ENCODE measurements at places on chromosomes 4 and X.
A peak's percentile ranks its signal among the peaks of the same experiment; 100 is the strongest.

GRCh38 chrX:69614886-69615285, 1.0 kb upstream of the EDA start:
- no peak for DNase-seq

DNA sequence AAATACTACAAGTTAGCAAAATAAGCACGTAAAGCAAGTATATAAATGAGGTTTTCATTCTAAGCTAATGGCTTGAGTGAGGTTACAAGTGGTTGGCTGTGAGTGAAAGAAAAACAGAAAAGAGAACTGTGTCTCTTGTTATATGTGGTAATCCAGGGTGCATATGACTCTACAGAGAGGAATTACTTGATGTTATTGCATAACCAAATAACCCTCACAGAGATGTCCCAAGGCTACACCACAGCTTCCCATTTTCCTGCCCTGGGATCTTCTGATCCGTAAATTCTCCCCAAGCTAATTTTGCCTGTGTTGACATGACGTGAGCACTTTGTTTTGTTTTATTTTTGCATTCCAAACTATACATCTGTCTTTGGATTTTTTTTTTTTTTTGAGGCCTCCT, 470.0 kb upstream of the INTU start:
- no peak for DNase-seq

DNA sequence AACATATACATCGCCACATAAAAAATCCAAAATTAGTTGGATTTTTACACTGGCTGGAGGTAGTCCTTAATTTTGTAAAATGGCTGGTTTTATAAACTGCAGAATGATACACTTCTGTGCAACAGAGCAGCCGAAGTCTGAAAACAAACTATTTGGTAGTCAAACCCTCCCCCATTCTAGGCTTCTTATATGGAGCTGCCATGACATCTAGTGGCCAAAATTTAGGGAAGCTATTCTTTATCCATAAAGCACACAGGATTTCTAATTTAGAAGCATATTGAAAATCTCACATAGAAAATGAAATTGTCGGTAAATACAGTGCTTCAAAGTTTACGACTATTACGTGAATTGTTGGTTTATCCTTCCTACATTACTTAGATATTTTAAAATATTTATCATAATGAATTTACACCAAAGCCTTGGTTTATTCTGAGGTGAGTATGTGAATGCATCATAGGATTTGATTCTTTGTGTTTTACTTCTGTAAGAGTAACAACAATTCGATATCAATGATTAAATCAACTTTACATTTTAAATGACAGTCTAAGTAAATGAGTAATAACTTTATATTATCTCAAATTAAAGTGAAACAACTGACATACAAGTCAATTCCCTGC, 113.4 kb upstream of the FAM241A start:
- DNase-seq, result peak; percentile 3

DNA sequence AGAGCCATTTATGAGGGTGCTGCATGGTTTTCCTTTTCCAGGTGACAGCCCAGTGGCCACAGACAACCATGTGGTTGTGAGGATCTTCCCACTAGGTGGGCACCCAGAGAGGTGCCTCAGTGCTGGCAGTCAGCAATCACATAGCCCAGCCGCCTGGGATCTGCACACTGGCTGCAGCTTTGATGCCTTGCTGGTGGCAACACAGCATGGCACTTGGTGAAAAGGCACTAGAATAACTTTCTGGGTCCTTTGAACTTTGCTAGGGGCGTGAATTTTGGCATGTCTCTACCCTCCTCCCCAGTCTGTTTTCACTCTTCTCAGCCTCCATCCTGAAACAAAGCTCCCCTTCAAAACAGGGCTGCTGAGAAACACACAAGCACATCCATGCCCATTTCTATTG, 108.8 kb upstream of the RPL34 start:
- DNase-seq, result no peak

DNA sequence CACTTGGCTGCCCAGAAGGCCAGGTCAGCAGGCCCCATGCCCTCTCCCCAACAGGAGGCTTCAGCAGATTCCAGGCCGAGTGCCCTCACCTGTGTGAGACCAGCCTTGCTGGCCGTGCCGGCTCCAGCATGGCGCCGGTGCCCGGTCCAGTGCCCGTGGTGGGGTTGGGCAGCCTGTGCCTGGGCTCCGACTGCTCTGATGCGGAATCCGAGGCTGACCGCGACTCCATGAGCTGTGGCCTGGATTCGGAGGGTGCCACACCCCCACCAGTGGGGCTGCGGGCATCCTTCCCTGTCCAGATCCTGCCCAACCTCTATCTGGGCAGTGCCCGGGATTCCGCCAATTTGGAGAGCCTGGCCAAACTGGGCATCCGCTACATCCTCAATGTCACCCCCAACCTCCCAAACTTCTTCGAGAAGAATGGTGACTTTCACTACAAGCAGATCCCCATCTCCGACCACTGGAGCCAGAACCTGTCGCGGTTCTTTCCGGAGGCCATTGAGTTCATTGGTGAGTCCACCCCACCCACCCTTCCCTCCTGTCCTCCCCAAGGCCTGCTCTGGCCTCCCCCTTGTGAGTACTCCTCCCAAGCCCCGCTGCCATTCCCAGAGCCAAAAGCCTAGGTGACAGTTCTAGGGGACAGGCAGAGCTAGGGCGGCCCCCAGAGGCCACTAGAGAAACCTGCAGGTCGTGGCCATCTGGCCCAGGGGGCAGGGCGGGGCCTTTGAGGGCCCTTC, 2.3 kb downstream of the DUSP9 start:
- peak; percentile 33 for DNase-seq

- DNase-seq, result no peak
Measured at GRCh38 chr4:95220205-95221175, 328.3 kb downstream of the UNC5C start.

- DNase-seq, result no peak
Measured at GRCh38 chr4:101853028-101853427, 62.5 kb downstream of the BANK1 start.

GRCh38 chr4:109760682-109761081, 30.8 kb upstream of the PLA2G12A start:
- no peak for DNase-seq

GRCh38 chr4:154642373-154643009, 30.0 kb upstream of the FGG start:
- DNase-seq, result no peak

DNA sequence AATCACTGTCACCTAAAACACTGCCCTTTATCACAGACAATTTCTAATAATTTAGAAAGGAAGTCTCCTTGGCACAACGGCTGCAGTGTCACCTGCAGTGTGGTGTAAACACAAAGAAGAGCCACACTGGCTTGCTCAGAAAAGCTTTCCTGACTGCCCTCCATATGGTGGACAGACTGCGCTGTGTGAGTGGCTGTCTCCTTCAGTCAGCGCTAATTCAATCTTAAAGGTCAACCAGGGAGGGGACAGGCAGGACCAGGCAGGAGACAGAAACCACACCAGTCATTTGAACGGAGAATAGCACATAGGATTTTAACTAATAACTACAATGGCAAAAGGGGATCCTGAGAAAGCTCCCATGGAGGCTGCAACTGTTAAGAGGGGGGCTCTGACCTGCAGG, 132.1 kb downstream of the NSUN7 start:
- no peak for DNase-seq

GRCh38 chr4:181967401-181967800, 275.8 kb upstream of the TENM3 start:
- DNase-seq, result no peak

DNA sequence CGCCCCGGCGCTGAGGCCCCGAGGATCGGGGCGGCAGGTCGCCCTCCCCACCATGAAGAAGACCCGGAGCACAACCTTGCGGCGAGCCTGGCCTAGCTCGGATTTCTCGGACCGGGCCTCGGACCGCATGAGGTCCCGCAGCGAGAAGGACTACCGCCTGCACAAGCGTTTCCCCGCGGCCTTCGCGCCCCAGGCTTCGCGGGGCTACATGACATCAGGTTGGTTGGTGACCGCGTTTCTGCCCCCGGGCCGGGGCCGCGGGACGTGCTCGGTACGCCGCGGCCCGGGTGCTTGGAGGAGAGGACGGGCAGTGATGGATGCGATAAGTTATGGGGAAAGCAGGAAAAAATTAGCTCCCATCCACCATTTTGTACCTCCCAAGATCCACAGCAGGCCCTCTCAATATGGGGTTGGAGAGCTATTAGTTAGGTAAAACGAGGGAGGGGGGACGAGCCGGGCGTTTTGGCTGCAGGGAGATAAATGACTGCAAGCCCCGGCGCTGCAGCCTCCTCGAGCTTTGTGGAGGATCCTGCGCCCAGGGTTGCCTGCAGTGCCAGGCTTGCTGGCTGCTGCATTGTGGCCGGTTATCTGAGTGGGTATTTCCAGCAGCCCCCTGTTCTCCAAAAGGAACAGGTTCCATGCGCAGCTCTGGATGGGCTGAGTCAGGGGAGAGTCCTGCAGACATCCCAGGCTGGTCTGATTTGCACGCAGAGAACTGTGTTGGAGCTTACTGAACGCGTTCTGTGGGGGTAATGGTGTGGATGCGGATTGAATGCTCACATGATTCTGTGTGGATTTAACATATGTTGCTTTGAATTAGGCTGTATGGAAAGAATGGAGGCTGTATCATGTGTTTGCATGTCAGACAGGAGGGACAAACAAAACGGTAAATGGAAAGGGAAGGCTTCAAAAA, 1.9 kb downstream of the STOX2 start:
- DNase-seq, result no peak

DNA sequence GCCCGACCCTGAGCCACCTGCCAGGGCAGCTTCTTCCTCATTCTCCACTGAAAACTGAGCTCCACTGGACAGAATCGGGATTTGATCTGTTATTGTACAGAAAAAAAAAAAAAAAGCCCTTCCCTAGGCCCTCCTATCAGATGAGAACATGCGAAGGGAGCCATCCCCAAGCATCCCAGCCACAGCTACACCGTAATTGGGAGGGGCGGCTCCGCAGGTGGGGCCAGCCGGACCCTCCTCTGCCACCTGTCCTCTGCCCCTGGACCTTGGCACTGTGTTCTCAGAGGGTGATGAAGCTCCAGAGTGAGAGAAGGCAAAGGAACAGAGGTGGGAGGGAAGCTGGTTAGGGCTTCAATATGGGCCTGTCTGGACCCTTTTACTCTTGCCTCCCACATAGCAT, 240.0 kb upstream of the PSAPL1 start:
- DNase-seq, result no peak

DNA sequence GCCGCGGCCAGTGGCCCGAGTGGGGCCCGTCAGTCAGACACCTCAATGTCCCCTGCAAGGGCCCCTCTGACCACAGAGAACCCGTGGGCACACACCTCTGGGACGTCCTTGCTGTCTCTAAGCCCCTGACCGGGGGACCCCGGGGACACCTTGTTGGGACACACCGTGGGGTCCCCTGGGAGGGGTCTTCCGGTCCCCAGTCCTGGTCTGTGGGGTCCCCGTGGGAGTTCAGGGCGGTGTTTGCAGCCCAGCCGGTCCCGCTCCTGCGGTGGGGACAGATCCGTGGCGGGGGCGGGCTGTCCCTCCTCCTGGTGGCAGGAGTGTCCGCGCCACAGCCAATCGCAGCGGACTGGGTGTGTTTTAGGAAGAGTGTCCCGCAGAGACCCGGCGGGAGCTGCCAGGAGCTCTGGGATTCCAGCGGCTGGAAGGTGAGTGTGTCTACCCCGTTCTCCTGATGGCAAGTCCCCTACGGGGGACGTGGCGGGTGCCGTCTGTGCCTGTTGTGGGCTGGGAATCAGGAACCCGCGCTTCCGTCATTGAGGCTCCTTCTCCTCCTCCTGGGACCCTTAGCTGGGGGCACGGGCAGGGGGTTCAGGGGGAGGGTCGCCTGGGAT, 5.1 kb upstream of the PLCXD1 start:
- DNase-seq, result no peak

DNA sequence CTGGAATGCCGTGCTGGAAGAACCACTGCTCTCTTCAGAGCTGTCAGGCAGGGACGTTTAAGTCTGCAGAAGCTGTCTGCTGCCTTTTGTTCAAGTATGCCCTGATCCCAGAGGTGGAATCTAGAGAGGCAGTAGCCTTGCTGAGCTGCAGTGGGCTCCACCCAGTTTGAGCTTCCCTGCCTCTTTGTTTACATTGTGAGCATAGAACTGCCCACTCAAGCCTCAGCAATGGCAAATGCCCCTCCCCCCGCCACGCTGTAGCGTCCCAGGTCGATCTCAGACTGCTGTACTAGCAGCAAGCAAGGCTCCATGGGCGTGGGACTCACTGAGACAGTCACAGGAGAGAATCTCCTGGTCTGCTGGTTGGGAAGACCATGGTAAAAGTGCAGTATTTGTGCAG, 34.8 kb upstream of the MUC7 start:
- no peak for DNase-seq
